ENCODE measurements at places on chromosomes 2 and 18. TPM values are rescaled to one million over a fixed set of nuclear protein-coding genes. Genes with fewer than 3 reads are reported as not detected.

Gene ABCB11
- total RNA-seq = 0.20 TPM

Gene TPRKB
- total RNA-seq = 39.5 TPM

GRCh38 chr2:234951664-234952269 is at the start of gene SH3BP4:
Gene SH3BP4 (plus strand): TSS chr2:234952017. CDS start chr2:235035003, 82,986 bp downstream.
- peak; percentile 42 for DNase-seq

DNA sequence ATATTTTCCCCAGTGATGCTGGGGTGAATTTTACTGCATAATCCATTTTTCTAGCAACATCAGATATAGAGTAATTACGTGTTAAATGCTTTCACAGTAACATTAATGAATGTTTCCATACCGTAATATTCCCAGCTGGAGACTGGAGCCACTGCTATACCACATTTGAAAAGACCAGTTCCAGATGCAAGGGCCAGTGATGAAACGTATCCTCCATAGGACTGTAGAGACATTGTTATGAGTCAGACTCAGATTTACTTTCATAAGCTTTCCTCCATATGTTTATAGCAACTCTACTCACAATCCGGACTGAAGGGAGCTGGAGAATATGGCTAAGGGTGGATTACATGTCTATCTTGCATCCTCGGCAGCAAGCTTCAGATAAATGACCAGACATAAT is 22.7 kb upstream of the GCG start:
- no peak for DNase-seq

All from activated CD4-positive, alpha-beta T cell treated with anti-CD3 and anti-CD28 coated beads, Interleukin-2, amount 10 ng/mL, durations not matched to agents 7 days and 5 days (primary cell).